ENCODE measurements at places on chromosomes 4 and X. TPM values are rescaled to one million over a fixed set of nuclear protein-coding genes. Genes with fewer than 3 reads are reported as not detected.

ENPEP gene
- total RNA-seq = 0.99 TPM

CDKL5 gene
- 5.3 TPM for total RNA-seq

DNA sequence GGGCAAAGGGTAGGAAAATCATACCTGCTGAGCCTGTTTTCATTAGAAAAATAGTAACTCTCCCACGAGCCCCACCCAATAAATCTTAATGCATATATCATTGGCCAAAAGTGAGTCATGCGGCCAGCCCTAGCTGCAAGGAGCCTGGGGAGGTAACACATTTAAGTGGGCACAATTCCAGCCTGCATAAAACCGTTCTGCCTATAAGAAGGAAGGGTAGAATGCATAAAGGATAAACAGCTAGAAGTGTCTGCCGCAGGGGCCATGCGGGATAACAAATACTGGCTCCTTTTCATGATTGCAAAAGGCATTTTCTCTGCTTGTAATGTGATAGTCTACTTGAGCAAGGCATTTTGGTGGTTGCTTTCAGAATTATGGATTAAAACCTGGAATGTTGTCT lies 37.1 kb downstream of the EFHC2 start:
- no peaks in the 10 kb centered on the region for H3K4me1 ChIP-seq
- H3K27me3 ChIP-seq = no peaks in the 10 kb centered on the region
- no peak overlapping the region for H3K4me3 ChIP-seq
- H3K36me3 ChIP-seq = no peaks in the 10 kb centered on the region
- DNase-seq = no peak
- no peak overlapping the region for H3K27ac ChIP-seq

DNA sequence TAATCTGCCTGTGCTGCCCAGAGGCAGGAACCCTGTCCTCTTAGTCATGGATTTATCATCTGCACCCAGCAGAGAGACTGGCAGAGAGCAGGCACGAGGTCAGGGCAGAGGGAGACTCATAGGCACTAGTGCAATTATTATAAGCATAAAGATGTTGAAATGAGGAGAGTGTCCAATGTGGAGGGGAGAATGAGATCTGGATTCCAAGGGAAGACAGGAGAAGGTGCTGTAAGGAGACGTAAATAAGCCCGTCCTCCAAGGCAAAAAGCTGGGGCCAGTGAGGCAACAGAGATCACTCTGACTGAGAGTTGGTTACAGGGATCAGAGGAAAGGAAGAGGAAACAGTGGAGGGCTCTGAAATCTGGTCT lies 406.2 kb downstream of the MAPK10 start:
- no peak for DNase-seq
- no peaks in the 10 kb centered on the region for H3K27me3 ChIP-seq

DNA sequence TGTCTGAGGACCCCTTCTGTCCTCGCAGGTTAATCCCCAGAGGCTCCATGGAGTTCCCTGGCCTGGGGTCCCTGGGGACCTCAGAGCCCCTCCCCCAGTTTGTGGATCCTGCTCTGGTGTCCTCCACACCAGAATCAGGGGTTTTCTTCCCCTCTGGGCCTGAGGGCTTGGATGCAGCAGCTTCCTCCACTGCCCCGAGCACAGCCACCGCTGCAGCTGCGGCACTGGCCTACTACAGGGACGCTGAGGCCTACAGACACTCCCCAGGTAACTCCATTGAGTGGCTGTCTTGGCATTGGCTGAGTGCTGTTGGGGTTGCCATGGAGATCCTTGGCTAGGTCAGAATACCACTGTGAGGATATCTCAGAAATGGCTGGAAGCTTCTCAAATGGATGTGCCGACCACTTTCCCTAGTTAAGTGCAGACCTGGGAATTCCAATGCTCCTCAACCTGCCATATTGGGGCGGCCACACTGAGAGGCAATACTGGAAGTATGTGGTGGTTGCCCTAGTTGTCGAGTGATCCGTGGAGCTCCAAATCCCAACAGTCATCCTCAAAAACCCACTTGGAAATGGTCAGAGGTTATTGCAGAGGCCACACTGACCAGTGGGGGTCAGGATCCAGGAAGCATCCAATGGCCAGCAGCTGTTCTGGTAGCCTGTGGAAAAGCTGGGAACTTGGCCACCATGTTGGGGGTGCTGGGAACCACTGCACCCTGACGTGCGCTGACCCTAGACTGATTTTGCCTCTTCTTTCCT lies 4.9 kb downstream of the GATA1 start:
- H3K36me3 ChIP-seq = no peaks in the 10 kb centered on the region
- H3K4me1 ChIP-seq = no peaks in the 10 kb centered on the region
- no peak overlapping the region for H3K27ac ChIP-seq
- no peak for DNase-seq
- H3K4me3 ChIP-seq = no peak overlapping the region
- H3K27me3 ChIP-seq = no peaks in the 10 kb centered on the region

- H3K27me3 ChIP-seq = no peaks in the 10 kb centered on the region
- H3K27ac ChIP-seq = no peak overlapping the region
- no peaks in the 10 kb centered on the region for H3K36me3 ChIP-seq
- peaks cover 6% of the 10 kb centered on the region for H3K4me1 ChIP-seq
- H3K4me3 ChIP-seq = no peak overlapping the region
These were observed 5.7 kb upstream of the DGAT2L6 start for GRCh38 chrX:70171624-70172023.
